ENCODE measurements at places on chromosomes 6 and 20.
A peak's percentile ranks its signal among the peaks of the same experiment; 100 is the strongest.

GRCh38 chr6:15995493-15995892, 133.4 kb upstream of the MYLIP start:
- DNase-seq, result no peak

DNA sequence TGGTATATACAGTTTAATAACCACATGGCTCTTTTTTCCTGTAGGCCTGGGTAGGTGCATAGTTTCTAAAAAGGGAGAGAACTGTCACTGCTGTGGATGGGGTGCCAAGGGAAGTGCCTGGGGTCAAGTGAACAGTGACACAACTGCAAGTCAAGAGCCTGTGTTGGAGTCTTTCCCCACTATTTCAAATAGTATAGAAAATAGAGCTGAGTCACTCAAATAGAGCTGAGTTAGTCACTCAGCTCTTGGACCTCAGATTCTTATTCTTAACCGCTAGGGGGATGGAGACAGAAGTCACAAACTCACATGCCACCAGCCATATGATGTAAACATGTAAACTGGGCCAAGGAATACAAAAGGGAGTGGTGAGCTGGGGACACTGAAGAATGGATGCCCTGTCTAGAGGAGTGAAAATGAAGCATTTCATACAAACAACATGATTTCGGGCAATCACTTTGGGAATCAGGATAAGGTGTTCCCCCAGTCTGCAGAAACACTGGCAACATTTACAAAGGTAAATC, 2.1 kb downstream of the NQO2 start:
- peak; percentile 89 for DNase-seq

- no peak for DNase-seq
These were observed 14.5 kb downstream of the NPEPL1 start for GRCh38 chr20:58706975-58707681.

DNA sequence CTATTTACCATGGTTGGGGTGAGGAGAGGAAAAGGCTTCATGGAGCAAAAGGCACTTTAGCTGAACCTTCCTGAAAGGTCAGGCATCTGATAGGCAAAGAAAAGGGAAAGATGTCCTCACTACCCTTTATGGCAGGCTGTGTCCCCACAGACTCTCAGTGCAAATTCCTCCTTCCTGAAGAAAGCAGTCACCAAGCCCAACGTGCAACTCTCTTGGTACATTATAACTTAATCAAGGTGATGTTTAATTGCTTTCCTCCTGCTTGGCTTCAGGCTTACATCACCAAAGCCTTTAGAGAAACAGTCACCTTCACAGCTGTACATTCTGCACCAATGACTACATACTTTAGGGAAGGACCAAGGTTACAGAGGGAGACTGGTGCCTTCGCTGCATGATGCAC, 2.1 kb upstream of the CLIC5 start:
- no peak for DNase-seq

DNA sequence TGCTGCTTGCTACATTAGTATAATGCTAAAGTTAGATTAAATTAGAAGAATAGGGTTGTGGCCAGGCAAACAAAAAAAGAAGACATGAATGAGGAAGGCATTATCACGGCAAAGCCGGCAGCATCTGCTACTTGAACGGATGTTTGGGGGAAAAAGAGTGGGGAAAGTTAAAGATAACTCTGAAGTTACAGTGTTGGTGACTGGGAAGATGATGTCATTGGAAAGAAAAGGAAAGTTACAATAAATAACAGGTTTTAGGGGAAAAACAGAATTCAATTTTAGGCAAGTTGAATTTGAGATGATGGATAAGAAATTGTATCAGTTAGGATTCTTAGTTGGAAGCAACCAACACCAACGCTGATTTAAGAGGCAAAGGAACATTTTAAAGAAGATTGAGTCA, 74.2 kb upstream of the NRN1 start:
- DNase-seq, result no peak

DNA sequence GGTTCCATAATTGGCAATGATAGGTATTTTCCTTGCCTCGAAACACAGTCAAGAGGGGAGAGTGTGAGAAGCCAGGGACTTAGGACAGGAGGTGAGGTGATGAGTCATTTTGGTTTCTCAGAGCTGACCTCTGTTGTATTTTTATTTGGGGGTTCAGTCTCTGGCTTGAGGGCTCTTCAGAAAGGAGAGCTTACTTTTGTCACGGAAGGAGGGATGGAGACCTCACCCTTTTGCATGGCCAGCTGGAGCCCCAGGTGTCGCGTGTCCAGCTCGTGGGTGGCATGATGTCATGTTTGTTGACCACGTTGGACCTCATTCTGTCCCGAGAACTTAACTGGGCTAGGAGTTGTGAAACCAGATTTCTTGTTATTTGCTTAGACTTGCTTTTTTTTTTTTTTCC, 293.9 kb downstream of the QKI start:
- no peak for DNase-seq

GRCh38 chr20:10249048-10249770, 30.6 kb downstream of the SNAP25 start:
- DNase-seq, result peak; percentile 76

DNA sequence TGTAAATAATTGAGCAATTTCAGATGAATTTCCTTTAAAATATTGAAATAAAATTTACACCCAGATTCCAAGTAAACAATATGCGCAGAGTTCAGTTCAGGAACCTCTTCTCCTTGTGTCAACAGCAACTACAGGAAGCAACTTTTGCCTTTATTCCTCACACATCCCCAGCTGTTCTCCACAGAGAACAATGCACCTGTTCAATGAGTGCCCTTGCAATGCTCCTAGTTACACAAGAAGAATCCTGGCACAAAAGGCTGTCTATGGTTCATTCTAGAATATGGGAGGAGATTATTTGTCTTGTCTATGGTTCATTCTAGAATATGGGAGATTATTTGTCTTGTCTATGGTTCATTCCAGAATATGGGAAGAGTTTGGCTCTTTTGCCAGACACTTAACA, 454.9 kb downstream of the BTBD3 start:
- no peak for DNase-seq

DNA sequence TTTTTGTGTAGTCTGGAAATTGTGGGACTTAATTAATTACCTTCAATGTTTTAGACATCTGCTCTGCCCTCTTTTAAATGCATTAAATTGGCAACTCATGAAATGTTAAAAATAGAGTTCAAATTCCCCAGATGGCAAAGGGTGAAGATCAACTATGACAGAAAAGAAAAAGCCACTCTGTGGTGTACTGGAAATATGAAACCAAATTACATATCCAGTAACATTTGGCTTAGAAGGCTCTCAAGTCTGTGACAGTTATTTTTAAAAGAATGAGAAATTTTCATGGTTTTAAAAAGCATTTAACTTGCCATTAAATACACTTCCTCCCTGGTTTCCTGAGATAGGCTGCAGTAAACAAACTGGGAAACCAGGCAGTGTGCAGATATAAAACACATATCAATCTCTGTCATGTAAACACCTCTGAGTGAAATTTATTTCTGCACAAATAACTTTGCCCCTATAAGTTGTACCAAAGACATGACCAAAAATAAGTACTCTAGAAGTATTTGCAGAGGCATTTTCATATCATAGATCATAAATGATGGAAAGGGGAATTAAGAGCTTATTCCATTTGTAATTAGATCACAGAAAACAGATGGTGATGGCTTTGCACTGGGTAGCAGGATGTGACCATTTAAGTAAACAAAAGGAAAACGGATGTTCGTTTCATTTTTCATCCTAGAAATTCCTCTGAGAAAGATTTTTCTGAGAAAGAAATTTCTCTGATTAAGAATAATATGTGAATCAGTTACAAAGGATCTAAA, 360.1 kb downstream of the SAMD5 start:
- DNase-seq, result peak; percentile 5

DNA sequence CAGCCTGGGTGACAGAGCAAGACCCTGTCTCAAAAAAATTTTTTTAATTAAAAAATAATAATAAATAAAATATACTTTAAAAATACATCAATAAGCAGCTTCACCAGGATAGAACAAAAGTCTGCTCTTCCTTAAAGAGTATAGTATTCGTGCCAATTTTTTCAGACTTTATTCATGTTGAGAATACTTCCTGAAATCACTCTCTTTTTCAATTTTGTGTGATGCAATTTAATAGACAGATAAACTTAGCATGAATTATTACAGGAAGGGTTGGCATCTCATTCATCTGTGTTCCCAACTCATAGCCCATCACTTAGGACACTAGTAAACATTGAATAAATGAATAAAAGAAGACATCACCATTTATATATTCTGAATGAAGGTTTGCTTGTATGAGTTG, 52.4 kb downstream of the IPCEF1 start:
- DNase-seq, result no peak

All from PC-3 (cell line).